ENCODE measurements at places on chromosomes 1 and 21.

- no peak for DNase-seq
These were observed 299.7 kb downstream of the OLFM3 start for GRCh38 chr1:101697072-101697471.

DNA sequence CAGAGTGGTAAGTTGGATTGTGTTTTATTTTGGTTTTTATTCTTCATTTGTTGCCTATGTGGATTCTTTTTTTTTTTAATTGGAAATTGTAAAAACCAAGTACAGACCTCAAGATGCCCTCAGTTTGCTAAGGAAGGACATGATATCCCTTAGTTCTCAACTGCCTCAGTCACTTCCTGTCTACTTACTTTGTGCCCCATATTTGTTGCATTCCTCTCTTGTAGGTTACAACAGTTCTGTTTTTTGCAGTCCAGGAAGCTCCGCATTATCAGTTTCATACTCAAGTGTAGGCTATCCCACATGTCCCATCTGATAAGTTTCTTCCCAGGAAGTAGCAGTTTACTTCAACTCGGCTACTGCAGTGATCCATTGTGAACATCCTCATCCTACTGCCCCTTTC is 82.0 kb downstream of the RPAP2 start:
- DNase-seq, result no peak

GRCh38 chr1:51901151-51901550 is 22.6 kb upstream of the NRDC start:
- no peak for DNase-seq

DNA sequence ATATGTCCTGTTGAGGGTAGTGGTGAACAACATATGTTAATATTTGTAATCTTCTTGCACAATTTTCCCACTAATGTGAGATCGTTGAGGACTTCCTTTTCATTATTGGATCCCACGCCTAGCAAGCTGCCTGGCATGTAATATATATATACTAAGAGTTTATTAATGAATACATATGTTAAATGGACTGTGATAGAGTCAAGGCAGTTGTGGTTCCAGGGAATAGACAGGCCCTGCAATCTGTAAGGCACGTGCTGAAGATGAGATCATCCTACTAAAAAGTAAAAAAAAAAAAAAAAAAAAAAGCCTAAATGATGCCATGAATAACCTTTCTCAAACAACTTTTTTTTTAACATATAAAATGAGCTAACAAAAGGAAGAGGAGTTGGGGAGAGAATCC is 28.9 kb downstream of the PLPPR5 start:
- DNase-seq, result no peak

DNA sequence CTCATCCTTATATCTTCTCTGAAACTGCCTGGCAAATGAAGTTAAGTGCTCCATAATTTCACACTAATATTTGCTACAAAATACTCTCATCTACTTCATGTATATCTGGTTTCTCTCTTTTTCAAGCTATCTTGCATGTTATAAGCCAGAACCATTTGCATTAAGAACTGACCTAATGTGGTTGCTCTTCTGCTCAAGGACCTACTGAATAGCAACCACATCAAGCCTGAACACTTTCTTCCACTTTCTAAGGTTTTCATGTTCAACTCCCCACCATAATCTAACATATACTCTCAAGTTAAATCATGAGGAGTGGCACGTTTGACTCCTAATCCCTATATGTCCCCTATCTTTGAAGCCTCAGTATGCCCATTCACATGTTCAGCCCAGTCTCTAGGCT is 27.2 kb downstream of the RGS1 start:
- no peak for DNase-seq

- no peak for DNase-seq
These were observed 150.2 kb downstream of the IGSF21 start for GRCh38 chr1:18257778-18258177.

- DNase-seq, result no peak
These were observed 97.0 kb downstream of the IER5 start for GRCh38 chr1:181185461-181185860.

DNA sequence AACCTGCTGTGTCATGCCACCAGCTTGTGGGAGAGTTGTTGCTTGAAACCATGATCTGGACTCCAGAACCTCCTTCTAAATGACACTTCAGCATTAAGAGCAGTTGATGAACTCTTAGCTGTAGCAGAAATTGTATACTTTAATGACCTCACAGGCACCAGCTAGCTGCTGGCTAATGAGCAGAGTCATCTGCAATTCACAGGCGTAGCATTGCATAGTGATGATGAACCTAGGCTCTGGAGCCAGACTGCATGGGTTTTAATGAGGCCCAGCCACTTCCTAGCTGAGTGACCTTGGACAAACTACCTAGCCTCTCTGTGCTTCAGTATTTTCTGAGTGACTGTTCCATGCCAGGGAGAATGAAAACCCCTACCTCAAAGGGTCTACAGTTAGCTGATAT is 407.1 kb downstream of the LMO4 start:
- no peak for DNase-seq

GRCh38 chr21:38817371-38818324 is 11.9 kb downstream of the ETS2 start:
- DNase-seq, result no peak

- no peak for DNase-seq
These were observed 59.5 kb downstream of the PTGS2 start for GRCh38 chr1:186620566-186621350.

DNA sequence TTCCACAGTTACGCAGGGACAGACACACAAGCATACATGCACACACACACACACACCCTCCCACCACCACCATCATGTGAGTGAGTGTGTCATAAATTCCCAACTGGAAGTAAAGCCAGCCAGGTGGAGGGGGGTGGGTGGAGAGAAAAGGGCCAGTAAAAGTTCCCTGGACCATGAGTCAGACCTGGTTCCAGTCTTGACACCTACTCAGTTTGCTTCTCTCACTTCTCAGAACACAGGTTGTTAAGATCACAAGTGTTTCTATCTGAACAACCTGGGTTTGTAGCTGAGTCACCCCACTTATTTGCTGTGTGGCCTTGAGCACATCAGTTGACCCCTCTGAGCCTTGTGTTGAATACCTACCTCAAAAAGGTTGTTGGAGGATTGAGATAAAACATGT is 9.6 kb downstream of the EPHA10 start:
- peak; percentile 6 for DNase-seq

GRCh38 chr1:29499104-29499650 is 262.9 kb downstream of the PTPRU start:
- no peak for DNase-seq

DNA sequence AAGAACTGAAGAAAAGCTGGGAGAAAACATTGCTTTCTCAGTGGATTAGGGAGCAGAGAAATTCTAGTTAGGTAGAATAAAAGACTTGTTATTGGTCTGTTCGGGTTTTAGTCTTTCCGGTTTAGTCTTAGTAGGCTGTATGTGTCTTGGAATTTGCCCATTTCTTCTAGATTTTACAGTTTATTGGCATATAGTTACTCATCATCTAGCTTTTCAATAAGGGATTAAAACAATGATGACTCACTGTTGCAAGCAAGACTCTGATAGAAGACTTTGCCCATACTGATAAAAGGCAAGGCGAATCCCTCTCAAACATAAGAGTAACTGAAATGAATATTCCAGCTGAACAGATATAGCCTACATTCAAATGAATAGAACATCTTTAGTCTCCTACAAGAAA is 62.3 kb downstream of the GPR137B start:
- DNase-seq, result no peak

DNA sequence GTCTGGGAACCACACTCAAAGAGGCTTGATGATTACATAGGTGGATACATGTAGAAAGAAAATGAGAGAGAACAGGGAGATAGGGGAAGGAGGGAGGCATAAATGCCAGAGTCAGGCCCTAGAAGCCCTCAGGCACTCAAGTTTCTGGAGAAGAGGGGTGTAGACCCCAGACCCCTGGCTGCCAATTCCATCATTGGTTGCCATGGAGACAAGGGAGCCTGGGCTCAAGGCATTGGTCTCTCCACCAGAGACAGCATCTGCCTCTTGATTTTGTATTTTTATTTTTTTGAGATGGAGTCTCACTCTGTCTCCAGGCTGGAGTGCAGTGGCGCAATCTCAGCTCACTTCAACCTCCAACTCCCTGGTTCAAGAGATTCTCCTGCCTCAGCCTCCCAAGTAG is 114.3 kb upstream of the GRIK3 start:
- DNase-seq, result no peak

GRCh38 chr1:234907940-234908405 is 220.7 kb downstream of the TOMM20 start:
- DNase-seq, result no peak

GRCh38 chr21:31110430-31110829 is 72.2 kb upstream of the KRTAP19-8 start:
- no peak for DNase-seq

DNA sequence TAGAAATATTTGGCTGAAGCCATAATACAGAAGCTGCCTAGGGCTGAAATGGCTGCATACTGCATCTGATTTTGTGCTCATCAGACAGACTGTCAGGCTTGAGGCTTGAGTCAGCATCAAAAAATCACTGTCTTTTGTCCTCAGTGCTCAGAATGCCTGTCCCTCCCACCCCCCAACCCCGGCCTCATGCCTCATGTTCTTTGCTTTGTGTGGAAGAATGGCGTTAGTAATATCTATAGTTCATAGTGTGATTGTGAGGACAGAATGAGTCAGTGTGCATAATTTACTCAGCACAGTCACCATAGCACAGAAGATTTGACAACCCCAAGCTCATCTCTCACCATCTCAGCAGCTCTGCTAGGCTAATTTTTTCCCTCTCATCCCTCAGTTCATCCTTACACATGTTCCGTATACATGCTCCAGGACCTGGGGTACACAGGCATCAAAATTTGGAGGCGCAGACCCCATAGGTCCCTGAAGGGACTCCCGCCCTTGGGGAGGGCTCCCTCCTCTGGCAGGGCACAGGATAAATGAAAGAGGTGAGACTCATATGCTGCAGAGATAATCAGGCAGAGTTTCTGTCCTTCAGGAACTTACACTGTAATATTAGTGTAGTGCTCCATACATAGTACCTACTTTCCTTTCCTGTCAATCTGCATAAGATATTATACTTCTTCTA is 159.1 kb upstream of the C8B start:
- no peak for DNase-seq

- no peak for DNase-seq
These were observed at the start of gene SAMSN1 for GRCh38 chr21:14545906-14546480. TSS of gene SAMSN1 (minus strand) at chr21:14546315. CDS start at chr21:14546261, 54 bp downstream.

GRCh38 chr1:185860311-185860710 is 126.1 kb downstream of the HMCN1 start:
- no peak for DNase-seq

GRCh38 chr1:212754193-212754592 is 37.4 kb downstream of the NSL1 start:
- DNase-seq, result no peak

- DNase-seq, result peak; percentile 75
These were observed 13.4 kb downstream of the OSCP1 start for GRCh38 chr1:36436821-36437220.

DNA sequence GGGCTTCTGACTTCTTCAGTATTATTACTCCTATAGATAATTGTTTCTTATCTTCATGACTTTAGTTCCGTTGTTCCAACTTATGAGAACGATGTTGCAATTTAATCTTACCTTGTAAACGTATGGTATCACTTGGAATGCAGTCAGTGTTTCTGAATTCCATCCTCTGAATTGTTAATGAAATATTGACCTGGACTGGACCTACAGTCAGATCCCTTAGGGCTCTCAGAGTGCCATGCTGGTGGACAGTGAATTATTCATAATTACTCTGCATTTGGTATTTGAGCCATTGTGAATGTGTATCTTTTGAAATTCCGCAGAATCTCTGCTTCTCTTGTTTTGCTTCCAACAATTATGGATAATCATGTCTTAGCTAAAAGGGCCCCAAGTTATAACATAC is 72.3 kb downstream of the PRDM2 start:
- DNase-seq, result no peak

GRCh38 chr1:67753776-67754525 is 69.0 kb downstream of the GADD45A start:
- peak; percentile 71 for DNase-seq

- DNase-seq, result no peak
These were observed 8.3 kb upstream of the C1orf167 start for GRCh38 chr1:11753555-11754208.

DNA sequence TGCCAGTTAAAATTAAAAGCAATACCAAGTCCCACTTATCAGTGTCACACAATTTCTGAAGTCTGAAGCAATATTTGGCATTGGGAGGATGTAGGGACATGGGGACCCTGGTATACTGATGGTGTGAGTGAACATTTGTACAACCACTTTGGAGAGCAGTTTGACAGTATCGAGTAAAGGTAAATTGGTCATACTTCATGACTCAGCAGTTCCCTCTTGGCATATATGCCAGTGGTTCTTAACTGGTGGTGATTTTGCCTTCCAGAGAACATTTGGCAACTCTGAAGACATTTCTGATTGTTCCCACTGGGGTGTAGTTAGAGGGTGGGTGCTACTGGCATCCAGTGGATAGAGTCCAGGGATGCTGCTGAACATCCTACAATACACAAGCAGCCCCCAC is 19.7 kb downstream of the FMOD start:
- DNase-seq, result no peak

DNA sequence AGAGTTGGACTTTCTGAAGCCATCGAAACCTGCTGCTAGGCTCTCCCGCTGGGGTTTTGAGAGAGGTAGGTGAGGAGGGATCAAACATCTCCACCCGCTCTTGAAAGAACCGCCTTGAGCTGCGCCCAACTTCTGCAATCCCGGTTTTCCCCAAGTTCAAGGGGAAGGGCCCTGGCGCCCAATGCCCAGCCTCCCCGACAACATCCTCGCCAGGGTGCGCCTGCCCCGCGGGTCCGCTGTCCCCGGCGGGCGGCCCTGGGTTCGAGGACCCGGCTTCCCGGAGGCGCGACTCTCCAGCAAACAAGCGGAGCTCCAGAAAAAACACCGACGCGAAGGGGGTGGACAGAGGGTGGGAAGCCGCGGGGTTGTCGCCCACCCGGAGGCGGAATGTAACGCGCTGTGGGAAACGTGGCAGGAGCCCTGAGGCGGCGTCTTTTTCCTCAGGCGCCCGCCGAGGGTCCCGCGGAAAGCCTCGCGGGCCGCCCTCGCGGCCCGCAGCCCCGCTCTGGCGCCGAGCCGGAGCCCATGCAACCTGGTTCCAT is 607 bp downstream of the BTG3 start:
- no peak for DNase-seq

DNA sequence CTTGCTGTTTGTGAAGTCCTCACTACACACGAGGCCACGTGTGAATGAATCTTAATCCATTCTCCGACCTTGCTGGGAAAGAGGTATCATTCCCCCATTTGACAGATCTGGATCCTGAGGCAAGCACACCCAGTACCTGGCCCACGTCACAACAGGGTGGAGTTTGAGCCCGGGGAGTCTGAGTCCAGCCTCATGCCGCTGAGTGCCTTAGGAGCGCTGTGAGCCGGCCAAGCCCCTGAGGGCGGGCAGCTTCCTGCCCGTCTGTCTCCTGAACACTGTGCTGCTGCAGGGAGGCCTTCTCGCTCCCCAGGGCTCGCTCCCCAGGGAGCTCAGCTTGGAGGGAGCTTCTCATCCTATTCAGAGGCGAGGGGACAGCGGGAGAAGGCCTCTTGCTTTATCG is 29.7 kb downstream of the SLC45A1 start:
- DNase-seq, result no peak

GRCh38 chr1:19635646-19636045 is 8.5 kb upstream of the NBL1 start:
- no peak for DNase-seq

- DNase-seq, result no peak
These were observed 36.7 kb upstream of the COP1 start for GRCh38 chr1:176243746-176244145.
